ENCODE measurements at places on chromosomes 3 and 15.

DNA sequence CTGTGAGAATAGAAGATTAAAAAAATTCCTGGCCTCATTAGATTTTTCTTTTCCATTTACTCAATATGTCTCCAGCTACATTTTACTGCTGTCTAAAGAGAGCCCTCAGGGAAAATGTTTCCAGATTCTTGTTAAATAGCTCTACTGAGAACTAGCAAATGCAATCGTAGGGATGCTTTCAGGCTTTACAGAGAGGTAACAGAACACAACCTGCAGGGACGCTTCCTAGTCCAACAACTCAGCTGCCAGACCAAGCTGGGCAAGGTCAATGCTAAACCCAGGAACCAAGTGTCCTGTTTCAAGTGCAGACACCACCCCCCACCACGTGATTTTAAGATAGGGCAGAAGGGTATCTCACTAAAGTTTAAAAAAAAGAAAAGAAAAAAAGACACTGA lies 25.2 kb downstream of the ARHGEF3 start:
- DNase-seq = no peak

- peak; percentile 1 for DNase-seq
Measured at GRCh38 chr3:44729384-44729910, at the start of gene ZNF501. Gene ZNF501, plus strand, starts transcription at chr3:44729635. Its CDS starts 4,787 bp downstream, at chr3:44734422.

DNA sequence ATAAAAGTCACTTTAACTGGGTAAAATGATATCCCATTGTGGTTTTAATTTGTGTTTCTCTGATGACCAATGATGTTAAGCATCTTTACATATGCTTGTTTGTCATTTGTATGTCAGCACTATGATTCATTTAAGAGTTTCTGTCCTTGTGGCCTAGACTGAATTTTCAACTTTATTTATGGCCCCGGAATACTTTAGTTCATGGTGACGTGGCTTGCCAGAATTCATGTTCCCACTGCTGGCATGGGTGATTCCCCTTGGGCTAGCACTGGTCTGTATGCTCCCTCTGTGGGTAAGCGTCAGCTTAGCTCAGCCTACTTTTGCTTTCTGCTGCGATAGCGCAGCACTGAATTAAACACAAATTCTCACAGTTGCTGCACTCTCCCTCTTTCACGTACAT lies 436.3 kb upstream of the SGO1 start:
- no peak for DNase-seq

- no peak for DNase-seq
Measured at GRCh38 chr15:29449136-29449535, 179.5 kb upstream of the NSMCE3 start.

DNA sequence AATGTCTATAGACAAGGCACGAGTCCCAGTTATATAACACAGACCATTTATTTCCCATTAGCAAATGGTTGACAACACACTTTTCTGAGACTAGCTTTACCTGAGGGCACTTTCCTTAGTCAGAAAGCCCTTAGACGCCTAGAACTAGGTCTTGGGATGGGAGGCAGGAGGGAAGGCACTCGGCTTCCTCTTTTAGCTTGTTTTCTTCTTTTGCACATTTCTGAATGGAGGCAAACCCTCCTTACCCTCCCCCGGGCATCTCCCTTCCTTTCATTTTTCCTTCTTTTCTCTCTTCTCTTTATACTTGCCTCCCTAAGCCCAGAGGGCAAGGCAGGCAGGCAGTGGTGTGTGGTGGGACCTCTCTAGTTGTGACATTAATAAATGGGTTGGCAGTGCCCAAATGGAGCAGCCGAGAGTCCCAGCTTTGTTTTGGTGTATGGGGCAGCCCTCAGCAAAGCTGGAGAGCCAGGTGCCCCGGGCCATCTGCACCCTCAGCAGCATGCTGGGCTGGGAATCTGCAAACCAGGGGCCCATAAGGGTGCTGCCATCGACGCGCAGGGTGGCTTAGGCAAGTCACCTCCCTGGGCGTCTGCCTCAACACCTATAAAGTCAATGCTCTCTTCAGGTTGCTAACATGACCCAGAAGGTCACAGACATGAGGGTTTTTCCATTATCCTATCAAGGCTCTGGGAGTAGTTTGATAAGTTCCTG lies 21.1 kb upstream of the BCL2L10 start:
- DNase-seq = no peak

- DNase-seq = no peak
Measured at GRCh38 chr15:22224241-22224671, 143.9 kb downstream of the OR4M2 start.

GRCh38 chr3:177887475-177887874 lies 648.8 kb upstream of the KCNMB2 start:
- no peak for DNase-seq

DNA sequence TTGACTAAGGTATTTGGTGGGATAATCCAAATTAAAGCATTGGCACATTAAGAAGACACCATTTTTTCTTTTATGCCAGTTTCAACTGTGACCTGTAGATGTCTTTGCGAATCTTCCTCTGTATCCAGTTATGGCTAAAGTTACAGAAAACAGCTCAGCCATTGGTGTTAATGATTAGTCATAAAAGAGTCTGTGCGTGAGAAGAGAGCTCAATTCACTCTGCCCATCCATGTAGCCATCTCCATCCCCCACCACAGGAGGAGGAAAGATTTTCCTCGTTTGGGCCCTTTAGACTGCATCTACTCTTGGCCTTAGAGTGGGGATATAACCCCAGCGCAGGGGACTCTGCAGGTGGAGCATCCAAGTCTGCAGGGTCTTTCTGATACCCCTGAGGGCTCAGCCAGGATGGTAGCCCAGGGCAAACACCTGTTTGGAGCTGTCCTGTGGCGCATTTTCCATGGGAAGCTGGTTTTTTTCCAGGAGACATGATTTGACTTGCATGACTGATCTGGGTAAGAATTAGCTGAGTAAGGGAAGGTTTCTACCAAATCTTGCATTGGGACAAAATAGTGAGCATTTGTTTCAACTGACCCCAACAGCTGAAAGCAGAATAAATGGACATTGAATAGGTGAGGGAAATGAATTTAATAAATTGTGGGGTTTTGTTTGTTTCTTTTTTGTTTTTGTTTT lies 29.5 kb downstream of the NANOGP8 start:
- DNase-seq = no peak

- no peak for DNase-seq
Measured at GRCh38 chr3:153547970-153548369, 385.9 kb downstream of the RAP2B start.

DNA sequence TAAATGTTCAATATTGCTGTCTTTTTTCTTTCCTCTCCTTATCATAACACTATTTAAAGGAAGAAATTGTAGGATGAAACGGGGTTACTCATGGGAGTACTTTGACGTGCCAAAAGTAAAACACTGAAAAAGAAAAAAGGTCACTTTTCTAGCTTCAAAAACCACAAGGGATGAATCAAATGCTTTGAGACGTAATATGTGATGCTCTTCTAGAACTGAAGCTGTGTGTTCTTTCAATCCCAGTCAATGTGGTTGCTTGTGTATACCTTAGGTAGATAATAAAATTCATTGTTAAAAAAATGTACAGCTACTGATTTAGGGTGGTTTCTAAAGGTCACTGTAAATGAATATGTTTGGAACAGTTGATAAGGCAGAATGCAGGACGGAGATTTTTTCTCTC lies 538.8 kb upstream of the ZNF717 start:
- no peak for DNase-seq

- no peak for DNase-seq
Measured at GRCh38 chr3:184822654-184823053, 10.7 kb downstream of the VPS8 start.

DNA sequence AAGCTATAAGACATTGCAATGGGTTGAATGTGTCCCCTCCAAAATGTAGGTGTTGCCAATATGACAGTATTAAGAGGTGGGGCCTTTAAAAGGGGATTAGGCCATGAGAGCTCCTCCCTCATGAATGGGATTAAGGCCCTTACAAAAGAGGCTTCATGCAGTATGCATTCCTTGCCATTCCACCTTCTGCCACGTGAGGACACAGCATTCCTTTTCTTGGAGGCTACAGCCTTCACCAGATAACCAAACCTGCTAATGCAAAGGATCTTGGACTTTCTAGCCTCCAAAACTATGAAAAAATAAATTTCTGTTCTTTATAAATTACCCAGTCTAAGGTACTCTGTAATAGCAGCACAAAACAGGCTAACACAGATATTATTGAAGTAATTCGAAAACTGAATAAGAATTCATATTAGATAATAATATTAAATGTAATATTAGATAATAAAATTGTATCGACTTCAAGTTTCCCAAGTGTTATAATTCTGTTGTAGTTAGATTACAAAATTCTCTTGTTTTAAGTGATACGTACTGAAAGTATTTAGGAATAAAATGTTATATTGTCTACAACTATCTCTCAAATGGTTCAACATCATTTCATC lies 29.4 kb upstream of the ATP8B4 start:
- DNase-seq = no peak

DNA sequence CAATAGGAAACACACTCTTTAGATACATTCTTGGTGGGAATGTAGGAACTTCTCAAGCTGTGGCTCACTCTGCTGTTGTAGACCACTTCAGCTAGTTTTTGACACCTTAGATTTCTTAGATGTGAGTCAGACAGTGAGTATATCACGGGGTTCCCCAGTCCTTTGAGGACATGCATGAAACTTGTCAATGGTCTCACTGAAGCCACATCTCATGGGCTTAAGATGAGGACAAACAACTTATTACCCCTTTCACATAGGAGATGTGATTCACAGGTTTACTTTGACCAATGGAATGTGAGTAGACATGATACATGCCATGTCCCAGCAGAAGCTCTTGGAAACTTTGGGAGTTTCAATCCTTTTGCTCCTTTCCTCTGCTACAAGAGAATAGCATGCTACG lies 325.5 kb downstream of the CHST2 start:
- no peak for DNase-seq

DNA sequence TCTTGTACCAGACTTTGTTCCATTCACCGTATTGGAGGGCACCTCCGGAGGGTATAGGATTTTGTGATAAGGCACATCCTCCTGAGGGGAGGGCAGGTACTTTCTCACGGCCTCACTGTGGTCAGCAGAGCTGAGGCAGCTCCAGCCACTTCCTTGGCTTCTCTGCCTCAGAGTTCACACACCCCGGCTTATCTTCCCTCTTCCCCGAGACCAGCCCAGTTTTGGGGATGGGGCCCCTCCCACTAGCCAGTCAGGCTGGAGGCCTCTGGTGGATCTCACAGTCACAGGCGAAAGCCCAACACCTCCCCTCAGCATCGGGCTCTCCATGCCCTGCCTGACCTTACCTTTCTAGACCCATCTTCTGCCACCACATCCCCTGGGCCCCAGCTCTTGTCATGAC lies 316.2 kb upstream of the CTDSPL start:
- no peak for DNase-seq

DNA sequence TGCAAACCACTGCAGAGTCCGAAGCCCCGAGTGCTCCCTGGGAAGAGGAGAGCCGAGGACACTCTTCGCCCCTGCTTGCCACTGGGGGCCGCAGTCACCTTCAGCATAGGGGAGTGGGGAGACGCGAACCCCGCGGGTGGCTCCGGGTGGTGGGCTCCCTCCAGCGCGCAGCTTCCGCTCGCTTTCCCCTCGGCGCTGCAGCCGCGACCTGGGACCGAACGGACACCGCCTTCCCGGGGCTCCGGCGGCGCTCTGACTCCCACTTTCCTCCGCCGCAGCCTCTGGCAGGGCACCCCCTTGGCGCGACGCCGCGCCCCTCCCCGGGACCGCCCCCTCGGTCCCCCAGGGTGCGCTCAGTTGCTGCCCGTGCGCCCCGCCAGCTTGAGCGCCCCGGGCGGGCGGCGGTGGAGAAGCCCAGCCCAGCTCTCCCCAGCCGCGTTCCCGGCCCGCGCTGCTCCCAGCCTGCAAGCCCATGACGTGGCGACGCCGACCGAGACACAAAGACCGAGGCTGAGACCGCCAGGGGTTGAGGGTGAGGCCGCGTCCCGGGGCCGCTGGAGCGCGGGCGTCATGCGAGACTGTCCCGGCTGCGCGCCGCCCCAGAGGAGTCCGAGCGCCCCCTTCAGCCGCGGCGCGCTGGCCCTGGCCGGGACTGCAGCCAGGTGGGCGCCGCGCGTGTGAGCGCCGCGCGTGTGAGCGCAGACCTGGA lies at the start of gene MINAR1:
Gene MINAR1 (plus strand): TSS at position 701 of the 709 bp plus-strand sequence. CDS start 23,812 bp downstream, outside the sequence.
- DNase-seq = no peak

- DNase-seq = no peak
Measured at GRCh38 chr3:111285694-111286093, 214.1 kb downstream of the NECTIN3 start.

GRCh38 chr3:64806668-64807605 lies 119.1 kb upstream of the ADAMTS9 start:
- no peak for DNase-seq

- DNase-seq = no peak
Measured at GRCh38 chr3:44966795-44967278, 9.1 kb downstream of the ZDHHC3 start.

GRCh38 chr15:39628144-39628508 lies 47.2 kb downstream of the THBS1 start:
- DNase-seq = no peak

DNA sequence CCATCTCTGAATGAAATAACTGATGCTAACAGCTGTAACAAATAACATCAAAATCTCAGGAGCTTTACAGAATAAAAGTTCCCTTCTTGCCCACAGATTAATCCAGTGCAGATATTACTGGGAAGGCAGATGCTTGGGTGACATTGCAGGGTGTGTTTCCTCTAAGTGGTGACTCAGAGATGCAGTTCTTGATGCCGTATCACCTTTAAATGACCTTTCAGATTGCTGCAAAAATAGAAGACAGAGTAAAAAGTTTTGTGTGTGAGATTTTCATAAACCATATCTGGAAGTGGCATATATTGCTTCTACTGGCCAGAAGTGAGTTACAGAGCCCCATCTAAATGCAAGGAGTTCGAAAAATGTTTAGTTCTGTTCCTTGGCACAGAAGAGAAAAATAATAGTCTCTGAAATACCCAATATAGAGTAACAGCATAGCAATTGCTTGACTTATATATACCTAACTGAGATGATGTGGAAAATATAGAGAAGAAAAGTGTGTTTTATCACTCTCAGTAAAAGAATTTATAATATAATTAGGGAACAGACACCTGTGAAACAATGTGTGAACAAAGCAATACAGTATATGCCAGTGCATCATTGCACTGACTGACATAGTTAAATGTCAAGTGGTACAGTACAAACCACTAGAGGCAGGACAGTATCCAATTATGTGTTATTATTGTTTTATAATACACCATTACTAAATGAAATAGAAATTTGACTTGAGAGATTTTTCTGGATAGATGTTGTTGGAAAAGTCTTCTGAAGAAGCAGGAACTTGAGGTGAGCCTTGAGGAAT lies 430.7 kb upstream of the CBLB start:
- no peak for DNase-seq

DNA sequence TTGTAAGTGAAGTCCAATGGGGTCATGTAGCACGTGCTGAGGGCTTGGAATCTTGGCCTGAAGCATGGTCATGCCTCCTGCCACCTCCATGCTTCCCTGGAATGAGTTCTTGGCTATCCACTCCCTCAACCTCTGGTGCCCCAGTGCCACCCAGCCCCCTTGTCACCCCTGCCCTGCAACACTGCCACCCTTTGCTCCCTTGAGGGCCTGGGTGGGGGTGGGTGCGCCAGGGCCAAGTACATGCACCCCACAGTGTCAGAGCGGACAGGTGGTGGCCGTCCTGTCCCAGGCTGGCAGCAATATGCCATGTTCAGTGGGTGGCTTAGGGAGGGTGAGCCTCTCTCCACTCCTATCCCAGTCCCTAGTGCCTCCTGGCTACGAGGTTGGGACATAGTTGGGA lies 27.6 kb upstream of the C15orf39 start:
- no peak for DNase-seq

All from NCI-H1436 treated with DMSO at 0.1 percent for 48 hours (cell line).